ENCODE measurements at places on chromosomes 2 and 18.

GRCh38 chr18:73981796-73982195 is 165.8 kb downstream of the FBXO15 start:
- DNase-seq: no peak

DNA sequence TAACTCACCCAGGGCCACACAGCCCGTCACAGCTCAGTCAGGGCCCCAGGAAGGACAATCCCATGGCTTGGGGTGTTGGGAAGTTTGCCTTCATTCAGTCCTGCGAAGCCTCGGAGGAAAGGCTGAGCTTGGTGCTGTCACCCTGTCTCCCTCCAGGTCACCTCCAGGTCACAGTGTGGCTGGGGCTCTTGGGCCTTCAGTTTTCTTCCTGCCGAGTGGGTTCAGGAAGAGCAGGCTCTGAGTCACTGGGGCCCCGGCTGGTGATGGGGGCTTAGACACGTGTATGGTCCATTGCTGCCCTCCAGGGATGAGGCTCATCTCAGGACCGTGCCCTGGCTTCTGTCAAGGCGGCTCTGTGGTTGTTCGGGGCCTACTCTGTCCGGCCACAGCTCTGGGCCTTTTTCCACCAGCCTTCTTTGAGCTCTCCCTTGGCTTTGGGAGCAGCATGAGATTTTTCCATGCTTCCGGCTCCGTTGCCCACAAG is 118.6 kb downstream of the INHBB start:
- no peak for DNase-seq

DNA sequence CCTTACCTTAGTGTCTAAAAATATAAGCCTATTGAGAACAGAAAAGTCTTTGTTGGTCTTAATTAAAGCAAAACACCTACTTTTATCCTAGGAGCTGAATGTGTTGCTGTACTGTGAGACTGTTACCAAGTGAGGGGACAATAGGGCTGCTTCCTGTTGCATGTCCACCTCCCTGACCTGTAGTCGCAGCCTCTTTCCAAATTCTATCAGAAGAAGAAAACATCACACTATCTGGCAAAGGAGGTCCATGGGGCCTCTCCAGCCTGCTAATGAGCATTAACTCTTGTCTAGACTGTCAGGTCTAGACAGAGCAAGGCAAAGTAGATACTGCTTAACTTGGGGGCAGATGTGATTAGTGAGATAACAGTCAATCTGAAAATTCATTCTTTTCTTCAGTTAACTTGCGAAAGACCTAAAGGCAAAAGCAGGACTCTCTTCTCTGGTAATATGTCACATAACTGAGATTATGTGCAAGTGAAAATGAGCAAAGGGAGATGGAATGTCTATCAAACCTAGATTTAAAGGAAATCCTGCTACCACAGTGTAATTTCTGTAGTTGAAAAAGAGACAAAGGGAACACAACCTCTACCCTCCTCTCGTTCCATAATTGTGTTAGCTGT is 66.9 kb downstream of the CDH20 start:
- no peak for DNase-seq

GRCh38 chr2:158795195-158795924 is at the start of gene DAPL1:
TSS of gene DAPL1 (plus strand) at chr2:158795317. CDS start at chr2:158795373, 56 bp downstream.
- DNase-seq: no peak

GRCh38 chr2:168801961-168802858 is at the start of gene NOSTRIN:
TSS of gene NOSTRIN (plus strand) at chr2:168802637. CDS start at chr2:168802647, 10 bp downstream.
- no peak for DNase-seq

- DNase-seq: no peak
These were observed 710.4 kb upstream of the PIK3C3 start for GRCh38 chr18:41244591-41245037.

DNA sequence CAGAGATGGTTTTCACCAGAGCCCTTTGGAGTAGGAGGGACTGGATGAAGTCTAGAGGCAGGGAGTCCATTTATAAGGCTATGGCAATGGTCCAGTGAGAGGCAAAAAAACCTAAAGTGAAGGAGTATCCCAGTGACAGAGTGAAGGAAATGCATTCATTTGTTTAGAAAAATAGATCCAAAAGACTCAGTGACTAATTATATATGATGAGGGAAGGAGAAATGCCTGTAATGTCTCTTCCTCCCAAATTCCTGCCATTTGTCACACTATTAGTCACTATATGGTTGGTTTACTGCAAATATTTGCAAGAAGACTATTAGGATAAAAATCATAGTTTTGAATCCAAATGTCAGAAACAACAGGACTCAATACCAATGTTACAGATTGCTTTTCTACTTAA is 104.2 kb downstream of the ZNF521 start:
- DNase-seq: no peak

DNA sequence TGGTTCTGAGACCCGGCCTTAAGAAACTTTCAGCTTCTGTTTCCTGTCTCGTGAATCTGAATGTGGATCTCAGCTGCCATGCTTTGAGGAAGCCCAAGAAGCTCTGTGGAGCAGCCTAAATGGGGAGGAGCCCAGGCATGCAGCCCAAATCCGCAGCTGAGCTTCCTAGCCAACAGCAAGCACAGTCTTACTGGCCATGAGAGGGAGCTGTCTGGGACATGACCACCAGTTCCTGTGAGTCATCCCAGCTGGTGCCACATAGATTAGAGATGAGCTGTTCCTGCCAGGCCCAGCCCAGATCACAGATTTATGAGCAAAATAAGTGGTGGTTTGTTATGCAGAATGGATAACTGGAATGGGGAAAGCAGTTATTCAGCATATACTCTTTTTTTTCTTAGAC is 224.4 kb upstream of the APCDD1 start:
- no peak for DNase-seq

DNA sequence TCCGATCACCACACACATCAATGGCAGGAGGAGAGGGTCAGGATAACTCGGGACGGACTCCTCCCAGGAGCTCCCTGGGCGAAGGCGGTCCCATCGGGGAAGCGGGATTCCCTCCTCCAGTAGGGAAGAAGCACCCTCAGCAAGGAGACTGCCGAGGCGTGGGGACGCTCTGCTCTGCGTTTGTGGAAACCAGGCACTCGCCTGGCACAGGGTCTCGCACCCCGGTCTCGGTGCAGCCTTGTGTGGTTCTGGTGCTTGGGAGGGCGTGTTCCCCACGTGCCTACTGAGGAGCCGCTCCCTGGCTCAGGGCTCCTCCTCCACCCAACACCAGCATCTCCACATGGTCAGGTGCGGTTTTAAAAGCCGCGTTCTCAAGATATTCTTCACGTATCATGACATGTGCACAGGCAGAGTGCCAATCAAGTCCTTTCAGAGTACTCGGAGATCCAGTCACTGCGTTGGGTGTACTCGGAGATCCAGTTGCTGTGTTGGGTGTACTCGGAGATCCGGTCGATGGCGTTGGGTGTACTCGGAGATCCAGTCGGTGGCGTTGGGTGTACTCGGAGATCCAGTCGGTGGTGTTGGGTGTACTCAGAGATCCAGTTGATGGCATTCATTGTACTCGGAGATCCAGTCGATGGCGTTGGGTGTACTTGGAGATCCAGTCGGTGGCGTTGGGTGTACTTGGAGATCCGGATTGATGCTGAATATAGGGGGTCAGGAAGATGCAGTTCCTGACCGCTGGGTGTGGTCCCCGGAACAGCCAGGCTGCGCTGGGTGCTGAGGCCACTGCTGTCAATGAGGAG is 117.5 kb downstream of the RTP5 start:
- DNase-seq: no peak

- DNase-seq: peak; percentile 13
These were observed 258.9 kb downstream of the METTL4 start for GRCh38 chr18:2312440-2312839.

DNA sequence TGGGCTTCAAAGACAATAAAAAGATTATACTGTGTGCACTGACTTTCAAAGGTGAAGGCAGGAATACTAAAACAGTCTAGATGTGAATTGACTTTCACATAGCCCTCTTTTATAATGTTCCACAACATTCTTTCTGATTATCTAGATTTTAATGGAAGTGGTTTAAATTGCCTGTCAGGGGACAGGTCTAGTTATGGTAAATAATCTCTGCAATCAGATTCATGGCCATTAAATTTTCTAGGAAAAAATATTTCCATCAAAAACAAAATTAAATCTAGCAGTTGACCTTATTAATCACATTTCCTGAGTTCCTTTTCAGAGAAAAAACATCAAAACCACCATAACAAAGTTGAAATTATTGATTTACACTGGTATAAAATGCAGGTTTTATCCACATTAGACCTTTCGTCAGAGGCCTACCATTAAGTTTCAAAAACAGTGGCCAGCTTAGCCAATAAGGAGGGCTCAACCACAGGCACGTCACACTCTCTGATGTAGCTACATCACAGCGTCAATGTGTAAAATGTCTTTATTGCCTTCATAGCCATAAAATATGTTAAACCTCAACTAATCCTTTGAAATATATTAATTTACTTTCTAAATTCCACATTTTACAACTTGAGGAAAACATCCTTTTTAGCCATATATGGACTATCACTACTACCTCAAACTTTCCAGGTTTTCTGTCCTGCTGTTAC is 79.4 kb downstream of the NOL10 start:
- DNase-seq: no peak

DNA sequence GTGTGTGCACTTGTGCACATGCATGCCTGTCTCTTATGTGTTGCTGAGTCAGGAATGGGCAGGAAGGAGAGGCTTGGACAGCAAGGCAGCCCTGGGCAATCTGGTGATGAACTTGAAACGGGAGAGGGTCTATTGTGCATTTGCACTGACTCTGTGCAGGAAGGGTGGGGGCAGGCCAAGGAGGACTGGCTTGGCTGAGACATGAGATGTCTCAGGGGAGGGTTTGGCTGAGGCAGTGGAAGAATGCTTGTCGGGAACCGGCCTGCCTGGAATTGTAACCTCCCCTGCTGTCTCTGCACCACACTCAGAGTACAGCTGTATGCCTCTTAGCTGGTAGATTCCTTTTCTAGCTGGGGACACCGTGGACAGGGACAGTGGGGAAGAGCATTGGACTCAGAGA is 176.1 kb upstream of the TNP1 start:
- no peak for DNase-seq

DNA sequence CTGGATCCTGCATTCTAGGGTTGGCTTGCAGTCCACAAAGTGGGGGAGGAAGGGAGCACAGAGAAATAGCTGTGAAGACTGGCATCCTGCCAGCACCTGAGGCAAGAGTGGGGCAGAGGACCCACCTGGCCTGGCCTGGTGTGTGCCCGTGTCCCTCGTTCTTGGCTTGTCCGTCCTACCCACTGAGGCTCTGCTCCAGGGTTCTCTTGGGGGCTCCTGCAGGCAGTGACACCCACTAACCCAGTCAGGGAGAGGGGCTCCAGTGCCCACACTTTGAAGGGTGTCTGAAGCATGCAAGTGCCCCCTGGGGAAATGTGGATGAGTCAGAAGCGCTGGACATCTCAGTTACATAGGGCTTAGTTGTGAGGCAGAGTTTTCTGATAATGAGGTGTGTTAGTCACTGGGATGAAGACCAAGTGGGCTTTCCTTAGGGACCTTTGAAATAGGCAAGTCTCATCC is 79.4 kb downstream of the SLC4A3 start:
- no peak for DNase-seq

- DNase-seq: no peak
These were observed 84.6 kb downstream of the FAM210A start for GRCh38 chr18:13641551-13642439.

- peak; percentile 22 for DNase-seq
These were observed 198.3 kb upstream of the NABP1 start for GRCh38 chr2:191479680-191480023.

GRCh38 chr2:173828189-173829142 is 136.7 kb downstream of the SP3 start:
- DNase-seq: no peak

Data from GM10248 (cell line).